ENCODE measurements at places on chromosomes 2 and 18.

GRCh38 chr2:238793306-238793705 is 54.6 kb upstream of the TWIST2 start:
- no peak for DNase-seq

DNA sequence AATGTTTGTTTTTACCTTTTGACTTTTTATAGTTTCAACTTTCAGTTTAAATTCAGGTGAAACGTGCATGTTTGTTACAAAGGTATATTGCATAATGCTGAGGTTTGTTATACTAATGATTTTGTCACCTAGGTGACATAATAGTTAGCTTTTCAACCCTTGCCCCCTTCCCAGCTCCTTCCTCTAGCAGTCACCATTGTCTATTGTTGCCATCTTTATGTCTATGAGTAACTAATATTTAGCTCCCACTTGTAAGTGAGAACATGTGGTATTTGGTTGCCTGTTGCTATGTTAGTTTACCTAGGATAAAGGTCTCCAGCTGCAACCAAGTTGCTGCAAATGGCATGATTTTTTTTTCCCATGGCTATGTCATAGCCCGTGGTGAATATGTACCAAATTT is 322.3 kb upstream of the SETBP1 start:
- DNase-seq = no peak

DNA sequence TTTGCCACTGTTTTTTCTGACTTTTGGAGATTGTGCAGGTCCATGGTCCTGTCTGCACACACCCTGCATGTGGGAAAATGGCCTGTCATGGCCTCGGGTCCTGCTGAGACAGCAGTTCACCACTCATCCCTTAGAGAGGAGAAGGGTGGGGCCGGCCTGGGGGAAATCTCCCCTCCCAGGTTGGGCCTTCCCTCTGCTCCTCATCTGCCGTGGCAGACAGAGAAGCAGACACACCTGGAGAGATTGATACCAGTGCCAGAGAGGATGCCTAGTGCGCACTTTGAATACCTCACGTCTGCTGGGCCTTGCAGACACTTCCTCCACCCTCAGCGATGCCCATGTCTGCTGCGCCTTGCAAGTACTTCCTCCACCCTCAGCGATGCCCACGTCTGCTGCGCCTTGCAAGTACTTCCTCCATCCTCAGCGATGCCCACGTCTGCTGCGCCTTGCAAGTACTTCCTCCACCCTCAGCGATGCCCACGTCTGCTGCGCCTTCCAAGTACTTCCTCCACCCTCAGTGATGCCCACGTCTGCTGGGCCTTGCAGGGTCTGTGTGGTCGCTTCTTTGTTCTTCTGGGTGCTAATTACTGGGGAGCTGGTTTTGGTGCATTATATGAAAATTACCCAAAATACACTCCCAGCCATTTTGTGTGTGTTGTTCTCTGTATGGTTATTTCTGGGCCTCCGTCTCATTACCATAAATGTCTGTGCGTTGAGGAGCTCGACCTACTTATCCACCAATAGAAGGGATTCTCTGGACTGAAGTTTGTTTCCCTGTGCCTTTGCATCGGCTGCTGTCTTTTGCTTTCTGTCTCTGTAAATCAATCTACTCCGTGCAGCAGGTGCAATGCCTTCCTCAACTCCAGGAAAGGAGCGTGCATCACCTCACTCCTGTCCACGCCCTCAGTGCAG is 186.9 kb upstream of the PXDN start:
- DNase-seq = no peak

- no peak for DNase-seq
These were observed 875 bp downstream of the C18orf63 start for GRCh38 chr18:74316257-74317170.

DNA sequence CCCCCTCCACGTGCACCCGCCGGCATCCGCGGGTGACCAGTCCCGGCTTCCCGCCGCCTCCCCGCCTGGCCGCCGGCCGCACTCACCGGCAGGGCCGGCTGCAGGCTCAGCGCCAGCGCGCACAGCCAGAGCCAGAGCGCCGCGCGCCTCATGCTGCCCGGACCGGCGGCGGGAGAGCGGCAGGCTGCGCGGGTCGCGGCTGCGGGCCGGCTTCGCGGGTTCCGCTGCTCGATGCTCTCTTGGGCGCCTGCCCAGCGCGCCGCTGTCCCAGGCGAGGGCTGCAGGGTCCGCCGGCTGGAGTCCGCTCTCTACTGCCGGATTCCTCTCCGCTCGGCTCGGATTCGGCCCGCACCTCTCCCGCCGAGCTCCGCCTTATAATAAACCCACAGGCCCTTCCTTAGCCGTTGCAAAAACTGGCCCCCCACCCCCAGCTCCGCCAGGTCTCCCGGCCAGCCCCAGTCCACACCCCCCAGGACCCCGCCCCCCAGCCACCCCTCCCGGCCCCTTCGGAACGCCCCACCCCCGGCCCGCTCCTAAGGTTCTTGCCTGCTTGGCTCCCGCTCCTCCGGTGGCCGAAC is at the start of gene SDC1:
Gene SDC1 (minus strand): TSS at position 415 of the 578 bp plus-strand sequence. CDS start 263 bp downstream, at position 152.
- DNase-seq = no peak
